Fibroblast of upper back skin (primary cell): ENCODE measurements at places on chromosomes 7 and 10.

DNA sequence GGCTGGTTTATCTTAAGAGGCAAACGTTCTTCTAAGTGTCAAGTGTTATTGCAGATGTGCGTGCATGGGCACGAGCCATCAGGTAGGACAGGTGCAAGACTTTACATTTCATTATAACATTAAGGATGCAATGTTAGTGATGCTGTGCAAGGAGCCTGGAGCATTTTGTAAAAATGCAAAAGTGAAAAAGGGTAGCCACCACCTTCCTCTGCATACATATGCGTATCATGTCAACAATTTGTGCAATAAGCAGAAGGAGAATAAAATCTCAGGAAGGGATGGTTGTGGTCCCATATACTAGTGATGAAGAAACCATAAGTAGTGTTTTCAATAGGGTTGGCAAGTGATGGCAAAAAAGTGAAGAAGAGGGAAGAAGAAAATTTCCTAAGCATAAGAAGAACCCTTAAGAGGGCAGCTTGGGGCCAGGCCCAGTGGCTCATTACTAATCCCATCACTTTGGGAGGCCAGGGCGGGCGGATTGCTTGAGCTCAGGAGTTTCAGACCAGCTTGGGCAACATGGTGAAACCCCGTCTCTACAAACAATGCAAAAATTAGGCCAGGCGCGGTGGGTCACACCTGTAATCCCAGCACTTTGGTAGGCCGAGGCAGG lies 7.5 kb downstream of the PIK3AP1 start:
- no peak for DNase-seq

GRCh38 chr7:17380736-17381662 lies 82.5 kb downstream of the AHR start:
- DNase-seq, result peak; percentile 84

DNA sequence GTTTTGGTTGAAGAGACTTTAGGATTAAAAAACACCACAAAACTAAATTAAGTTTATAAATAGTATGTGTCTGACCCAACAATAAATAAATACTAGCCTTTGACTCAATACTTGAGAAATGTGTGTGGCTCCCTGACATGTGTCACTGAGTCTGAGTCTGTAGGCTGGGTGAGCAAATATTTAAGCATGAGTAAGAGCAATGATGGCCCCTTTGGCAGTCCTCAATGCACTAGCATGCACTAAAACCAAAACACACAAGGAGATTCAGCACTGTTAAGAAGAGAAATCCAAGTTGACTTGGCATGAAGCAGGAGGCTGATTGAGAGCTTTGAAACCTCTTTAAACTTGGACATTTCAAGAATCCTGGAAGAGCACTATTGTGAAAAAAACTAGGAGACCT lies 37.1 kb downstream of the CCDC71L start:
- peak; percentile 85 for DNase-seq

GRCh38 chr7:33932221-33932620 lies 26.9 kb downstream of the BMPER start:
- DNase-seq, result no peak

DNA sequence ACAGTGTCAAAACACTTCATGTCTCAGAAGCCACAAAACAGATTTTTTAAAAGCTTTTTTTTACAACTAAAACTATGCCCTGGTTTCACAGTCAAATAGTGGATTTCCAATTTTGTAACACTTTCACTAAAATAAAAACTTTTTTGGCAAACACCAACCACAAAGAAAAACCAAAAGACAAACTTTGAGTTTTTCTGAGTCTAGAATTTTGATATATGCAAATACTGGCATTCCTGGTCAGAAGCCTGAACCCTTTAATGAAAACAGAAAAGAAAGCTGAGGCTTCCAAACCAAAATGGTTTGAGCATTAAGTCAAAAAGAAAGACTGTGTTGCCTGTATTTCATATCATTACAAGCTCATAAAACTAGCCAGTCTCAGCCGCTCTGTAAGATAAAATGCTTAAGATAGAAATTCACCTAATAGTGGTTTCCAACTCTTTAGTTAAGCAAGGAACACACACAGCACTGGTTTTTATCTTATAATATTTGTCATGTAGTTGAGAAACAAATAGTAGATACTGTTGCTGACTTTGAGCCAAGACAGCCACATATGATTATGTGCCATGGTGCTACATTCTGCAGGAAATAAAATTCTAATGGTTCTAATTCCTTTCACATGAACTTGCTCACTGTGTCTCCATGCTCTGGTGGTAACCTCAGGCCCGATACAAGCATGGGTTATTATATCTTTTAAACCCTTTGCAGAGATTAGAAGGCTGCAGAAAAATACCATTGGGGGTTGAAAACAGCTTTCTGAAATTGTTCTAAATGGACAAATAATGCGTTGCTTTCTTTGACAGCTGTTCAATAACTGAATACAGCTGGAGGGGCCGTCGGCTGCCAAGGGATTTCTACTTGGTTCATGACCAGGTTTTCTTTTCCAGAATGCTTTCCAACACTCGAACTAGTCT lies 49.4 kb downstream of the FAM171A1 start:
- DNase-seq, result peak; percentile 63

DNA sequence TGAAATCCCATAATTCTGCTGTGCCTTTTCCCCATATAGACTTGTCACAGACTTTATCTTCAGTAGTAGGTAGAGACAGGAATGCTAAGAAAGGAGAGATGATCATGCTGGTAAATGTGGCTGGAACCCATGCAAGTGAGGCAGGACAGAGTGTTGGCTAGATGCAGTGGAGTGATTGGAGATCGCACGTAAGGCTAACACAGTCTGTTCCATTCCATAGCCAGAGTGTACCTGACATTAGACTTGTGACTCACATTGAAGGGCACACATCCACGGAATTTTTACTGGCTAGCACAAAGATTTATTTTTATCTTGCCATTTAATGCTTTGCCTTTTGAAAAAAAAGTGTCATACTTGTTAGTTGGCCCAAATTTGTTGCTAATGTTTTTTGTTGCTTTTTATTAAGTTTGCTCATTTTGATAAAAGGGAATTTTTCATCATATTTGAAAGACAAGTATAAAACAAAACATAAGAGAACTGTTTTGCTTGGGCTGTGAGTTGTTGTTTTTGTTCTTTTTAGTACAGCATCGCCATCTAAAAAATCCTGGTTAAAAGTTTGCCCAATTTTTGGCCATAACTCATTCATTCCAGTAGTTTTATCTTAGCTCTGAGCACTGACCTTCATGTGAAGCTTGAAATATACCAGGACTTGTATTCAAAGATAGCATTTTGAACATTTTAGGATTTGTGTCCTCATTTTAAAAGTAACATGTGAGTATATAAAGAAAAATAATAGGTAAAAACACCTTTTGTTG lies 81.0 kb downstream of the CPED1 start:
- DNase-seq, result peak; percentile 22

- no peak for DNase-seq
These were observed 16.6 kb upstream of the ACSM6 start for GRCh38 chr10:95177429-95177828.

DNA sequence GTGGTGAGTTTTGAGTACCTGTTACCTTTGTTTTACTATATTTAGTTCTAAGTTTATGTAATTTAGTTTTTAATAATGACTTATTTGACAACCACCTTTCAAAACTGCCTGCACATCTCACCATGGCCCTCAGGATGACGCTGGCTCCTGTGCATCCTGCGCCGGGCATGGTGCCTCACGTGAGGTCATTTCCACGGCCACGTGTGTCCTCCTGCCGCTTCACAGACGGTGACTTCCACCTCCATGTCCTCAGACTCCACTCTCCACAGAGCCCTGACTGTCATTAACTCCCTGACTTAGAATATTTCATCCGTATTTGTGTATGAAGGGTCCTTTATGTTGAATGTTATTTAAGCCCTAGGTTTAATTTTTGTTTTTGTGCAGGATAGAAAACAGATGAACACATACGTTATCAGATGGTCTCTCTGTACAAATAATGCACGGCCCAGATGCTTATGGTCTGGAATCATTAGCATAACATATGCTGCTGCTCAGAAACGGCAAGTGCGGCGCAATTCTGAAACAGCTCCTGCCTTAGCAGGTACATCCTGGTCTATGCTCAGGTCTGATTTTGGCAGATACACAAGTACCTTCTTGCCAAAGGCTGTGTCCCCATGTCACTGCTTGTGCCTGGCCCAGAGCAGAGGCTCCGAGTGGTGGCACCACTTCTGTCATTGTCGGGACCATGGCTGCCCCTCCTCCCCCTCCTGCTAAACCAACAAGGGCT lies 155.8 kb downstream of the WDR37 start:
- DNase-seq, result no peak

GRCh38 chr7:150489782-150490181 lies 24.9 kb upstream of the GIMAP7 start:
- DNase-seq, result no peak

DNA sequence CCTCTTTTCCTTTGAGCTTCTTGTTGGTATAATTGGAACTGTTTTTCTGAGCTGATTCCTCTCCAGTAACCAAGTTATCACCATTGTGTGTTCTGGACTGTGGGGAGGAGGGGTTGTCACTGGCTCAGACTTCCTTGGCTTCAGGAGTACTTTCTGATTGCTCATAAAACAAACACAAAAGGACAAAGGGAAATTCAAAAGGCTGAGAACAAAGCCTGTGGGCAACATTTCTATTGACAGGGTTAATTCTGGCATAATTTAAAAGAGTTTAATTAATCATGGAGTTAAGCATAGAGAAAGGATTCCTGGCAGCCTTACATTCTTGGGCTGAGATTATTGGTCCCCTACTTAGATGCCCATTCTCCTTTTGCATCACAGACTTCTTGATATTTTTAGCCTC lies 222.9 kb upstream of the KMT2E start:
- no peak for DNase-seq

DNA sequence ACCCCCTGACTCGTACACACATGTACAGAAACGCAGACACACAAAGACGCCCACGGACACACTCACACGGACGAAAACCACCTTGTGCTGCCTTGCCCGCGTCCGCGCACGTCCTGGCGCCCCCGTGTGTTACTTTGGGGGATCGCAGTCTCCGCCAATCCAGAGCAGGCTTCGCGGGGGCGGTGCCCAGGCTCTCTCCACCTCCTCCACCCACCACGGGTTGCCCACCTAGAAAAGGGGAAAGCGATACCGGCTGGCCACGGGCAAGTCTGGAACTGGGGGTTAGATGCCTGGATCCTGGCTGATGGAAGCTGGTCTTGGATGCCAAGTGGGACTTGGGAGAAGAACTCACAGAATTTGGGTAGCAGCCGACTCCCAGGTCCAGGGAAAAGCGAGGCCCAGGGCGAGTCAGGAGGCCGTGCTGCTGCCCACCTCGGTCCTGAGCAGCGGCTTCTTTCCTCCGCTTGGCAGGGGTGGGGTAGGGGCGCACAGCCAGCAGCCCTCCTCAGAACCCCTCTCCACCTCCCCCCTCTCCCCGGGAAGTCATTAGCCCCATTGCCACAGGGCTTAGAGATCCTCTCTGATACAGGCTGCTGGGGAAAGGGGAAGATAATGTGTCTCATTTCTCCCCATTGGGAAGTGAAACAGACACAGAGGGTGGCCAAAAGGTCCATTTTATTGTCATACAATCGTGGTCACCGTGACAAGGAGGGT lies 4.6 kb upstream of the VGF start:
- peak; percentile 52 for DNase-seq

- DNase-seq, result no peak
These were observed 10.3 kb upstream of the WDR86 start for GRCh38 chr7:151420144-151420543.

DNA sequence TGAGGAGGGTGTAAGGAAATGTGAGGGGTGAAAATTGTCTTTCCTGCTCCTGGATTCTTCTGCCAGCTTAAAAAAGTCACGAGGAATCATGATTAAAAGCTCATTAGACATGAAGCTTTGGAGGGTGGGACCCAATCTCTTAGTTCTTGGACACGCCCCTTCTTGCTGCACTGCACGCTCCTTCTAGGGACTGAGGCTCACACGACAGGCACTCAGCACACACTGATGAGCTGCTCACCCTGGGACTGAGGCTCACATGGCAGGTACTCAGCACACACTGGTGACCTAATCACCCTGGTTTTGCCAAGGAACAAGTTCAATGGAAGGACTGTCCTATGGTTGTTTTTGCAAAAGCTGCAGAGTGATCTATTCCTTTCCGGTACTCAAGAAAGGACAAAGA lies 65.8 kb upstream of the ELMO1 start:
- DNase-seq, result no peak

DNA sequence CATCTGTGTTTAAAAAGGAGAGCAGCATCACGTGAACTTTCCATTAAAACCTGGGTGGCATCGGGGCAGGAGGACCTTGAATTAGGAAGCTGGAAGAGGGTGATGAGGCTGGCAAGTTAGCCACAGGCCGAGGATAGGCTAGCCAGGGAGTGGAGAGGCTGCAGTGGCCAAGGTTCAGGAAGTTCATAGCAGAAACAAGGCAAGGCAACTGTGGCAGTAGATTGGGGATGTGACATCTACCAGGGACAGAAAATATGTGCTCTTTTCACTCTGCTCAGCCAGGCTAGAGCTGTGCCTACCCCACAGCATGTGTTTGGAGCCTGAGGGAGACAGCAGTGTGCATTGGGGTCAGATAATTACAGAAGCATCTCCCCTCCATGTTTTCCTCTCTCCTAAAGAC lies 2.2 kb upstream of the INPP5F start:
- no peak for DNase-seq

GRCh38 chr7:49091519-49091918 lies 167.2 kb downstream of the CDC14C start:
- no peak for DNase-seq

DNA sequence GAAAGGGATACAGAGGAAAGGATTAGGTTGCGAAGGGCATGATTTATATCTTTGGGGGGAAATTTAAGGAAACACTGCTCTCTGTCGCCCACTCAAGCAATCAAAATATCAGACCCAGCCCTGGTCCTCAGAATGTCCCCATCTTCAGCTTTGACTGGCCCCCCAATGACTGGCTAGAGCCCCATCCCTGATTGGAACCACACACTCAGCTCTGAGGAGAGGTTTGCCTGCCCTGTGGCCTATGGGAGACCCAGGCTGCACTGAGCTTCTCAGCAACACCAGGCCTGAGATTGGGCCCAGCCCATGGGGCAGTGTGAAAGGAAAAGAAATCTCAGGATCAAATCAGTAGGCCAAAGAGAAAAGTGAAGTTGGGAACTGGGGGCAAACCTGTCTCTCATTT lies 69.5 kb downstream of the ADCYAP1R1 start:
- DNase-seq, result no peak
